T-helper 17 cell (primary cell): ENCODE measurements at places on chromosomes 7 and 10.

DNA sequence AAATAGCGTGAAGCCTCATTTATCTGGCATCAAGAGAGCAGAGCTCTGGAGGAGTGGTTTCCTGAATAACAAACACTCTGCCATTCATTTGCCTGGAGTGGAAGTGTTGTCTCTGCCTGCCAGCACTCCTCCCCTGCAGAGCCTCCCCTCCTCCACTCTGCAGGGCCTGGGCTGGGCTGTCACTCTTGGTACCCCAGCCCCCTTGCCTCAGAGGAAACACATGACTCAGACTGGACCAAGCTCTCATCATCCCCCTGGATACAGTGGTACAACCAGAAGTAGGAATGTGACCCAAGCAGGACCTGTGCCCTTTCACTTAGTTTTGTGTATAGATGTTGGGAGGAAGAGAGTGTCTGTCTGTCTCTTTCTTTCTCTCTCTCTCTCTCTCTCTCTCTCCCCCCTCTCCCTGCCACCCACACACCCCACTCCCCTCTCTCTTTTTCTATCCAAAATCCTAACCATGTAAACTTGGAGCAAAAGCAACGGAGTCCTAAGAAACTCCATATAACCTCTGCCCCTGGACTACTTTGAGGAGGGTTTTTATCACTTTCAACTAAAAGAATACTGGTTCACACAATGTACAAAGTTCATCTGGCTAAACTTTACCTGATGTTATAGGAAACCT lies 43.9 kb downstream of the DOCK4 start:
- H3K4me3 ChIP-seq = no peak overlapping the region
- no peak overlapping the region for H3K27ac ChIP-seq
- no peaks in the 10 kb centered on the region for H3K36me3 ChIP-seq
- no peak for DNase-seq
- peaks cover 18% of the 10 kb centered on the region for H3K27me3 ChIP-seq

GRCh38 chr10:129642427-129642826 lies 175.4 kb downstream of the MGMT start:
- H3K27me3 ChIP-seq = no peaks in the 10 kb centered on the region
- H3K4me1 ChIP-seq = no peaks in the 10 kb centered on the region

GRCh38 chr7:12674861-12675260 lies 12.6 kb upstream of the ARL4A start:
- peaks cover 17% of the 10 kb centered on the region for H3K4me1 ChIP-seq
- no peaks in the 10 kb centered on the region for H3K36me3 ChIP-seq
- peak; percentile 37 for DNase-seq

DNA sequence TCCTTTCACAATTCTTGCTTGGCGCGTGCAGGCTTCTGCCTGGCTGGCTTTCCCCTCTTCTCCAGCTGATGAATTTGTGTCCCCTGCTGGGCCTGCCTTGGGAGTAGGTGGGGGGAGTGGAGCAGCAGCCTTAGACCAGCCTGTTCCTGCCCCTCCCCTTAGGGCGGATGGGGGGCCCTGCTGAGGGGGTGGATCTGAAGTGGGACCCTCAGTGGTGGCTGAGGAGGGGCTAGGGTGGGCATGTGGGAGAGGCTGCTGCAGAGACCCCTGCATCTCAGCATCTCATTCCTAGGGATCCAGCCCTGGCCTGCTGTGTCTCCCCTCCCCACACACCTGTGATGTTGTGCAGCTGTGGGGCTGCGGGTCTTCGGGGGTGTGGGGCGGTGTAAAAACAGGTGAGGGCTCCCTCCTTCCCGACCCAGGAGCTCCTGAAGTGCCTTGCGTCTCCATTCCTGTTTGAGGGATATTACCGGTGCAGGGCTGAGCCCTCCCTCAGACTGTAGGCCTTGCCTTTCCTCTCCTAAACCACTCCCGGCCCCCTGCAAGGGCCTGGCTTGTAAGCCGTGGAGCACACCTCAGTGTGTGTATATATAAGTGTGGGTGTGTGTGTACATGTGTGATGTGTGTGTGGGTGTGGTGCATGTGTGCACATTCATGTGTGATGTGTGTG lies 24.7 kb downstream of the ADCYAP1R1 start:
- no peaks in the 10 kb centered on the region for H3K36me3 ChIP-seq
- DNase-seq = no peak
- no peak overlapping the region for H3K27ac ChIP-seq
- H3K27me3 ChIP-seq = peaks cover 37% of the 10 kb centered on the region
- H3K4me1 ChIP-seq = no peaks in the 10 kb centered on the region

DNA sequence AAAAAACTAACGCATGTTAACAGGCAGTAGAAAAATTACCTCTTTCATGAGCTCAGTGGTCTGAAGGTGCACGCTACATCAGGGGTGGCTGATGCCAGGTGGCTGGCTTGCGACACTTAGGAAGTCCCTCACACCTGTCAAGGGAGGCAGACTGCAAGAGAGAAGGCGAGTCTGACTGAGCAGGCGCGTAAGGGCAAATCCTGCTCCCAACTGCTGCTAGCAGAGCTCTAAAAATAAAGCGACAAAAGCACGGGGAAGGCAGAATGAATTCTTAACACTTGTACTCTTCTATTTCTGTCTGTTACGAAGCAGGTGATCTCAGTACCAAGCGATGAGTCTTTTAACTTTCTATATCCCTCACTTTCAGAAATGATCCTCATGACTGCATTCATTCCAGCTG lies 33.1 kb downstream of the CACNA2D1 start:
- H3K4me3 ChIP-seq = no peak overlapping the region
- no peaks in the 10 kb centered on the region for H3K36me3 ChIP-seq
- no peaks in the 10 kb centered on the region for H3K4me1 ChIP-seq
